H54 (cell line): ENCODE measurements at places on chromosomes 11 and 22.

GRCh38 chr11:92707173-92707619, 262.3 kb upstream of the MTNR1B start:
- no peak for DNase-seq

GRCh38 chr22:20426259-20426615, 11.4 kb downstream of the SCARF2 start:
- no peak for DNase-seq

- DNase-seq = no peak
Measured at GRCh38 chr22:23179381-23180299, 669 bp upstream of the BCR start.

- DNase-seq = no peak
Measured at GRCh38 chr22:20170170-20170569, 19.3 kb upstream of the CCDC188 start.

- DNase-seq = no peak
Measured at GRCh38 chr11:93166862-93167261, 30.9 kb downstream of the SLC36A4 start.

DNA sequence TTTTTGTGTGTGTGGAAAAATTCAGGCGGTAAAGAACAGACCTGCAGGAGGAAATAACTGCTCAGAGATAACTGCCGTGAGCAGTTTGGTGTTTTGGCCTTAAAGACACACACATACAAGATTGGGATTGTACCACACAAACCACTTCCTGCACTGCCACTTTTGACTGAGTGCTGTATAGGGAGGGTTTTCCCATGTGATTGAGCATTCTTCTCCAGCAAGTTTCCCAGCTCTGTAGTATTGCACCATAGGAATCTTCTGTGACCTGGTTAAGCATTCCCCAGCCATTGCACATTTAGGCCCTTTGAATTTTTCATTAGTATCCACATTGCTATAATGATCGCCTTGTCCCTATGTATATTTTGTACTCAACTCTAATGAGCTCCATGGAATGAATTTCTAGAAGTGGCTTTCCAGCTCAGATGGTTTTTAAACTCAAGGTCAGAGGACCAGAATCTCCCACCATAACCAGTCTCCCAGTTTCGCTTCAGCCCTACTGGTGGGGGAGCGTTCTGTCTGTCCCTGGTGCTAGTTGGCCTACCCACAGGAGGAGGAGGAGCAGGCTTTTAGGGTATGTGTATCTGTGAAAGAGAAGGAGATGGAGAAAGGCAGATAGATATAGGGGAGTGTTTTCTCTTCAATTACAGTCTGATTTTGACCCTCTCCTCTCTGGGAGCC, 9.3 kb downstream of the CD82 start:
- DNase-seq = peak; percentile 71

DNA sequence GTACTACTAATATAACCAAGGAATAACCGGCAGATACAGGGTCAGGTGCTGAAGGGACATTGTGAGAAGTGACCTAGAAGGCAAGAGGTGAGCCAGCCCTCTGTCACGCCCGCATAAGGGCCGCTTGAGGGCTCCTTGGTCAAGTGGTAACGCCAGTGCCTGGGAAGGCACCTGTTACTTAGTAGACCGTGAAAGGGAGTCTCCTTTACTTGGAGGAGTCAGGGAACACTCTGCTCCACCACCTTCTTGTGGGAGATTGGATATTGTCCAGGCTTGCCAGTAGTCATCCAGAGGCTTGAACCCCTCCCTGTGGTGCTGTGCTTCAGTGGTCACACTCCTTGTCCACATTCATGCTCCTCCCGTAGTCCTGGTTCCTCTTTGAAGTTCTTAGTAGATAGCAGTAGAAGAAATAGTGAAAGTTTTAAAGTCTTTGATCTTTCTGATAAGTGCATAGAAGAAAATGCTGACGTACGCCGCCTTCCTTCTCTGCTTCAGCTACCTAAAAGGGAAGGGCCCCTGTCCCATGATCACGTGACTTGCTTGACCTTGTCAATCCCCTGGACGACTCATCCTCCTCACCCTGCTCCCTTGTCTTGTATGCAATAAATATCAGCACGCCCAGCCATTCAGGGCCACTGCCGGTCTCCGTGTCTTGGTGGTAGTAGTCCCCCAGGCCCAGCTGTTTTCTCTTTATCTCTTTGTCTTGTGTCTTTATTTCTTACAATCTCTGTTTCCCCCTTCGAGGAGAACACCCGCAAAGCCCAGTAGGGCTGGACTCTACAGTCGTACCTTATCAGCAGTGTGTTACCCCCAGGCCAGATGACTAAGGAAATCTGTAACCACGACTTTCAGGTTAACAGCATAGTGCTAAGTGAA, 6.1 kb downstream of the NUP50 start:
- DNase-seq = no peak

DNA sequence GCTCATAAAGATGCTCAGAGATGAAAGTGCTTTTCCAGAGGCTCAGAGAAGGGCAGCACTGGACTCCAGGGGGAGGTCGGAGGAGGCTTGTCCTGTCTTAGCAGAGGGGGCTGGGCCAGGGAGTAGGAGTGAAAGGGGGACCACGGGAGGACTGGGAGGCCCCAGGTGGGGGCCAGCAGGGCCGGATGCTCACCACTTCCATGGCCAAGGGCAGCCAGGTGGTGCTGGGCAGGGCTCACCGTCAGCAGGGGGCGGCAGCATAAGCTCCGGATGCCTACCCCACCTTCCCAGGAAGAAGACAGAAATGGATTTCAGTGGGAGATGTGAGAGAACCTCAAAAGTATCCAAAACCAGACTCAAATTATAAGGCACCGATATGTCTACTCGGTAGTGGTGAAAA, 11.0 kb downstream of the RAB36 start:
- DNase-seq = no peak

DNA sequence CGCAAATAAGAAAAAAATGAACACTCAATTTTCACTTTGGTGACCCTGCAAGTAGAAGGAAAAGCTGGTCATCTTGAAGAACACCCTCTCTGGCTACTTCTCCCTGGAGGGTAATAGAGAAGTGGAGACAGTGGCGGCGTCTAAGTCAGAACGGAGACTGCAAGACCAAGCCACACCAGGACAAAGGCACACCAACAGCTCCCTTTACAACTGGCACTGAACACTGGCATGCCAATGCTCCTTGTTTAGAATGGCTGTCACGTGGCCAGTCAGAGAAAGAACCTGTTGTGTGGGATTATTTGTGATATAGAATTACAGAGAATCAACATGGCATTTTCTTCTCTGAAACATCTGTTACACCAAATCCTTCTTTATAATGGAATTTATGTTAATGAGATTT, 61.3 kb upstream of the YPEL1 start:
- no peak for DNase-seq

DNA sequence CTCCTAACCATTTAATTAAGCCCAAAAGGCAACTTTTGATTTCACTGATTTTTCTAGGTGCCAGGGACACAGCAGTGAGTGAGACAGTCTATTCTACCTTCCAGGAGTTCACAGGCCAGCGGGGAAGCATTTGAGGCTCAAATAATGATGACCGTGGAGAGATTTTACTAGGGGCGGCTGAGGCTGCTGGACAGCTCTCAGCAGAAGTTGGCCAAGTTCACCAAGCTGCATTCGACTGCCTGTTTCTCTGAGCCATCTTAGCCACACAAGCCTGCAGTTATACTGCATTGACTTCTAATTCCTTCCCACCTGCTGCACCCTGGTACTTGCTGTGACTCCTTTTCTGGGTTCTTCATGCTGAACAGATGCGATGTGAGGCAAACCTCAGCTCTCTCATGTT, 168.9 kb upstream of the TBCEL start:
- no peak for DNase-seq

- no peak for DNase-seq
Measured at GRCh38 chr11:10414181-10414580, 40.9 kb upstream of the AMPD3 start.

- no peak for DNase-seq
Measured at GRCh38 chr11:65642014-65642671, 4.2 kb downstream of the SIPA1 start.

- DNase-seq = no peak
Measured at GRCh38 chr11:134578807-134579723, 167.0 kb upstream of the B3GAT1 start.

GRCh38 chr11:11279956-11280689, 72.9 kb downstream of the CSNK2A3 start:
- DNase-seq = peak; percentile 40

GRCh38 chr22:42621505-42622002, 6.9 kb upstream of the POLDIP3 start:
- no peak for DNase-seq

- DNase-seq = no peak
Measured at GRCh38 chr11:134864233-134864967, 452.4 kb upstream of the B3GAT1 start.

- DNase-seq = no peak
Measured at GRCh38 chr22:17484608-17485007, 78.7 kb upstream of the SLC25A18 start.
